ENCODE measurements at places on chromosomes 3 and 15.

DNA sequence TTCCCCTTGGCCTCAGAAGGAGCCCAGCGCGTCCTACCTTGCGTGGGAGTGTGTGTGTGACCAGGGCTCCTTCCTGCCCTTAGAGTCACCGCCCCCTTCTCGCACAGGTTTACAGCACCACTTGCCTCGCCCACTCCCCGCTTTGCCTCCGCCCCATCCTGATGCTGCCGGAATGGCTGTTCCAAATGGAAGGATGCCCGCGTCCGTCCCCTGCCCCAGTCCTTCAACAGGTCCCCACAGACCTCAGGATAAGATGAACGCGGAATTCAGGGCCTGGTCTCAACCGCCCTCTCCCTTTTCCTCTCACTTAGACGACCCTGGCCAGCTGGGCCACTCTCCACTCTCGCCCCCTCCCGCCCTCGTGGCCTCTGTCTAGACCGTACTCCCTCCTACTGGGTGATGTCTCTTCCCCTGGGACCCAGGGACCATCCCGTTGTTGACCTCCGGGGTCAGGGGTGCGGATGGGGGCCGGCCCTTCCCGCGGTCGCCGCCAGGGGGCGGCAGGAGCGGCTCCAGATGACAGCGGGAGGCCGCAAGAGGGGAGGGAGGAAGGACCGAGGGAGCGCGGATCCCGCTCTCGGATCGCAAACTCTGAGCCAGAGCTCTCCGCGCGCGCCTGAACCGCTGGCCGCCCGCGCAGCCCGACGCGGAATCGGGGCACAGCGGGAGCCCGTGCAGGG is at the start of gene THSD4:
TSS of gene THSD4 (plus strand) at position 585 of the 680 bp plus-strand sequence.
- DNase-seq = peak; percentile 73

- no peak for DNase-seq
Observed at GRCh38 chr15:79689030-79689429, 207.8 kb downstream of the MTHFS start.

DNA sequence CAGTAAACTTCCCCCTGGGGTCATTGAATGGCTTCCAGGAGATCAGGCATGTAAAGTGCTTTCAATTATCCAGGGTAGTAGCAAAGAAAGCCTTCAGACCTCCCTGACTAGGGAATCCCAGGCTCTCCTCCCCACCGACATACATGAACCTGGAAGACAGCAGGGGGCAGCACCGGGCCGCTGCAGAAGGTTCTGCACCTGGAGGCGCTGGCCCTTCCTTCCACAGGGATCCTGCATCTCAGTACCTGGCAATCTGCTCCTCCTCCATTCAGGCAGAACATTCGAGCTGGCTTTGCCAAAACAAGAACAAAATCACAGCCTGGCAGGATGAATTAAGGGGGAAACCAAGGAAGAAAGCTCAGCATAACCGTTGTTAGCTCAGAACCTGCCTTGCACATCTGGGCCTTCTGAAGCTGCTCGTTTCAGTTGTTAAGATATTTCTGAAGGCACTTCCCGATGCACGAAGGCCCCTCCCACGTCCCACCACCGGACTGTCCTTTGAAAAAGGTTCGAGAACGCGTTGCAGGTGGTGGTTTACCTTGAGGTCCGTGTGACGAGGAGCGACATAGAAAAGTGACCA is 237.7 kb downstream of the SLCO3A1 start:
- DNase-seq = peak; percentile 24

DNA sequence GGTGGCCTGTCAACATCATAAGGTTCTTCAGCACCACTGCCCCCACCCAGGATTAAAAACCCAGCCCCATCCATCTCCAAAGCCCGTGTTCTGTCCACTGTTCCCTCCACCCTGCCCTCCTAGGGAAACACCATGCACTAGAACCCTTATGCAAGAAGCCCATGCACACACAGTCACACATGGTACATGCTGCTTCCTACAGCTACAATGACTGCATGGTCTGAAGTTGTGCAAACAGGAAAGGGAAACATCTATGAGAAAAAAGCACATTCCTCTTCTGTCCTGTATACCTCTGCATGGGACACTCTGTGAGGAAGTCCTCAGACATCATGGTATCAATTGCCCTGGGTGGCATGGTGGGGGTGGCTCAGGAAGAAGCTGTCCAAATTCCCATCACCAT is 108.6 kb upstream of the MRPS22 start:
- no peak for DNase-seq

- no peak for DNase-seq
Observed at GRCh38 chr3:40109641-40110490, 199.6 kb upstream of the EIF1B start.

- no peak for DNase-seq
Observed at GRCh38 chr15:61318301-61318700, 89.2 kb upstream of the RORA start.

DNA sequence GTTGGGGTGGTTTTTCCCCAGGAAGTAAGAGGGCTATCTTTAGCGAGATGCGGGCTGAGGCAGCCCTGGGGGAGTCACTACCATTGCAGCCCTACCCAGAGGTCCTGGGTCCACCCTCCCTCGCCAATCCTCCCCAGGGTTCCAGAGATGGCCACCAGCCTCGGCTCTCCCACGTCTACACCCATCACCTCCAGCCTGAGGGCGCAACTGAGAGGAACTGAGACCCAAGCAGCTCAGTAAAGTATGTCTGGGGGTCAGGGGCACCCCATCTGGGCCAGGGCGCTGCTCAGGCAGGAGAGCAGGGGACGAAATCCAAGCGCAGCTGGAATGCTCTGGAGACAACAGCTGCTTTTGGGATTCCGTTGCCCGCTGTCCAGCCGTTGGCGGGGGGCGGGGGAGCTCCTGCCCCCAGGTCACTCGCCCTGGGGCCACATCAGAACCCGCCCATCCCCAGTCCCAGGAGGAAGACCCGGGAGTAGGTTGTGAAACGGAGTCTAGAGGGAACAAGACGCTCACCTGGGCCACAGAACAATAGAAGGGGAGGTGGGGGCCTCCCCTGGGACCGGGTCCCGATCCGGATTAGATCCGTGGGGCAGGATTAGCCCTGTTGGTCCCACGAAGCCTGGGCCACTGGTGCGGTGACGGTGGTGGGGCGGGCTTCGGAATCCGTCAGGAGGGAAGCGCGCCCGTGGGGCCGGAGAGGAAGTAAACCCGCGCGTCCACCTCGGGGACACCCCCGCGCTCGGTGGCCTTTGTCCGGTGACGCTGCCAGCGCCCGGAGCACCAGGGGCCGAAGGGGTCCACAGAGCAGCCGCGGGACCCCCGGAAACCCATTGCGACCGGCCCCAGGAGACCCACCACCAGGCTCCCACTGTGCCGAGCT is 1.4 kb upstream of the NDUFAF3 start:
- DNase-seq = peak; percentile 38

DNA sequence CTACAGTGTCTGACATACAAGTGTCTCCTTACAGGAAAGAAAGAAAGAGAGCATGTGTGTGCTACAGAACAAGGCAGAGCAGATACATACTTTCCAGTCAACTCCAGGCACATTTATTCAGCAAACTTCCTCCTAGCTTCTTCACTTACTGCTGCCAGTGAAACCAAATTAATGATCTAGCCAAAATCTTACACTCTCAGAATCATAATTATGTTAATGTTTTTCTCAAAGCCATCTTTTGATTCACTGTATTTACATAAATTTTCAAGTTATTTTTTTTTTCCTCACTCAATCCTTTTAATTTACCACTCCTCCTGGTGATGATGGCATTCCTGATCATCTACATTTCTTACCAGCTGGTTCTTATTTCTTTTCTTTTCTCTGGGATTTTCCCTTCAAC is 326.7 kb downstream of the IGSF11 start:
- DNase-seq = no peak

DNA sequence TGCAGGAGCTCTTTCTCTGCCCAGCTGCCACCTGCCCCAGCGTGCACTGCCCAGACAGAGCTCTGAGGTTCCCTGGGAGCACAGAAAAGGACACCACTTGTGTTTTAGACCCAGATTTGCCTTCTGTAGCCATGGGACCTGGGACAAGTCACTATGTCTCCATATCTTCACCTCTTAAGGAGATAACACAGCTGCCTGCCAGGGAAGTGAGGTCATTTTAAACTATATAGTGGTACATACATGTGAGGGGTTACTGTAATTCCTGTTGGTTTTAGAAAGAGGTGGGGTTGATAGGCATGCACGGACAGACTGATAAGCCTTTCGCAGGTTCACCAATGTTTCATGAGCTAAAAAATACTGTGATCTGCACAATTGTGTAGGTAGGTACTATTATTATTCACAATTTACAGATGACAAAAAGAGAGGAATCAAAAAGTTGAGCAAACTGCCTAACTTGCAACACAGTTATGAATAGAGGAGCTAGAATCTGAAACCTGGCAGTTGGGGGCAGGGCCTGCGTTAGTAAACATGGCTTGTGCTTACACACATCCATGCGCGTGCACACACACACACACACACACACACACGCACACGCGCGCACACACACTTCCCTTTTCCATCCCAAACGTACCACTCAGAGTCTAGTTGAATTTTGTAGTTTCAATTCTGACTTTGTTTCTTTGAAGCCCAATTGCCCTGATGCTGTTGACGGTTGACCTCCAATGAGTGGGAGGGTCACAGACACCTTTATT is 193.6 kb downstream of the FAM43A start:
- DNase-seq = no peak

GRCh38 chr3:50319894-50320625 is 2.5 kb downstream of the HYAL2 start:
- DNase-seq = no peak

DNA sequence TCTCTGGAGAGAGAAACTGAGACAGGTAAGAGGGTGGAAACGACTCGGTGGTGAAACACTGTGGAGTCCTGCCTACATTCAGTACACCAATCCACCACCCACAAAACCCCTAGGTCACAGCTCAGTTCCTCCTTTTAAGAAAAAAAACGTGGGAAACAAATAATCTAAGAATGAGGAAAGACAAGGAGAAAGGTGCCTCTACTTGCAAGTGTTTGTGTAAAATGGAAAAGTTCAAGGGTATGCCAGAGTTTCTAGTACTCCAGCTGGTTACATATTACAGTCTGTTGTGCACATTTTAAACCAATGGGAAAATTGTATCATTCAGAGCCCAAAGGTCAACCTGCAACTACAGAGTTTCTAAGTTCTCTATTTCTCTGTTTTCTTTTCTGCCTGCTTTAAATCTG is 32.2 kb downstream of the HGD start:
- DNase-seq = no peak

GRCh38 chr3:40477666-40478065 is 744 bp downstream of the ZNF619 start:
- no peak for DNase-seq

DNA sequence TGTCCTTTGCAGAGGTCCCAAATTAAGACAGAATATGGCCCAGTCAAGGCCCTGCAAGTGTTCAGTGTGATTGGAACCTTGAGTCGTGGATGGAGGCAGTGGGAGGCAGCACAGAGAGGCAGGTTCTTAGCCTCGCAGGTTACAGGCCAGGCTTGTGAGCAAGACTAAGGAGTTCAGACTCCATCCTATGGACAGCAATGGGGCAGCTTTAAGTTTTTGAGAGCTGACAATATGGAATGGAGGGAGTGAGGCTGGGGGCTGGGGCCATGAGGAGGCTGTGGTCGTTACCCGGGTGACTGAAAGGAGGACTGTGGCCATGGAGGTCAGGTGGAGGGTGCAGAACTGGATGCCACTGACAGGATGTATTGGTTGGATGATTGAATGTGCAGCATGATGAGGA is 74.1 kb upstream of the PRR23C start:
- DNase-seq = no peak

GRCh38 chr3:11668243-11669235 is 24.8 kb upstream of the VGLL4 start:
- no peak for DNase-seq

- DNase-seq = no peak
Observed at GRCh38 chr3:69494185-69494584, 108.3 kb upstream of the FRMD4B start.

DNA sequence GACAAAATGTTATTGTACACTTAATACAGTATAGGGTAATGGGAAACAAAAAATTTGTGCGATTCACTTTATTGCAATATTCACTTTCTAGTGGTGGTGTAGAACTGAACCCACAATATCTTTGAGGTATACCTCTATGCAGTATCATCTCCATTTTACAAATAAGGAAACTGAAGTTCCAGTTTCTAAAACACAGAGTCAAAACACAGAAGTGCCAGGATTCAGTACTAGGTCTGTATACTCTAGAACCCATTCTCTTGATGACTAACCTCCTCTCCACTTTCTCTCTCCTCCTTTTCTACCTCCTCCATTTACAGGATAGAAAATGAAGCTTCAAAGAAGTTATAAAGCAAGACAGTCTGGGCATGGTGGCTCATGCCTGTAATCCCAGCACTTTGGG is 62.2 kb downstream of the MB21D2 start:
- no peak for DNase-seq
